GM18507 (cell line): ENCODE measurements at places on chromosomes 2 and 18.

DNA sequence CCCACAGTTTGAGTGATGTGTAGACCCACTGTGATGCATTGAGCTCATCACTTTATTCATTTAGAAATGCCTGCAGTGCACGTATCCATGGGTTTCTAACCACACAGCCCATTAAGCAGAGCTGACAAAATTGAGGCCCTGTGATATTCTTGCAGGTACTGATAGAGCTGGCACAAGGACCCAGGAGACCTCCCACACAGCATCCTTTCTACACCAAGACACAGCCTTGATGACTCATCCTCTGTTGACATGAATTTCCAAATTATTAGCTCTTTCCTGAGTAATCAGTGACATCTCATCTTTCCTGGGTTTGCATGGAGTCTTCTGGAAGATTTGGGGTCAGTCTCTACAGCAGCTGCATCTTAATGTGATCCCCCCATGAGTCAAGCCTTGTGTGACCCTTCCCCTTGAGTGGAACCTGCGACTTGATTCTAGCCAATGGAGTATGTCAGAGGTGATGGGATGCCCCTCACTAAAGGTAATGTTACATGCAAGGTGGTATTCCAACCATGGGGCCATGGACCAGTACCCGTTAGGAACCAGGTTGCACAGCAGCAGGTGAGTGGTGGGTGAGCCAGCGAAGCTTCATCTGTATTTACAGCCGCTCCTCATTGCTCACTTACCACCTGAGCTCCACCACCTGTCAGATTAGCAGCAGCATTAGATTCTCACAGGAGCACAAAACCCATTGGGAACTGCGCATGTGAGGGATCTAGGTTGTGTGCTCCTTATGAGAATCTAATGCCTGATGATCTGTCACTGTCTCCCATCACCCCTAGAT is 181.1 kb upstream of the ARL4C start:
- DNase-seq = no peak

- DNase-seq = no peak
Measured at GRCh38 chr2:101119431-101119830, 31.8 kb downstream of the TBC1D8 start.

GRCh38 chr2:28449488-28450395 is 46.1 kb upstream of the PLB1 start:
- no peak for DNase-seq

GRCh38 chr18:12049978-12050811 is 43.4 kb upstream of the ANKRD62 start:
- no peak for DNase-seq

GRCh38 chr2:10258726-10259125 is 44.0 kb upstream of the HPCAL1 start:
- no peak for DNase-seq

DNA sequence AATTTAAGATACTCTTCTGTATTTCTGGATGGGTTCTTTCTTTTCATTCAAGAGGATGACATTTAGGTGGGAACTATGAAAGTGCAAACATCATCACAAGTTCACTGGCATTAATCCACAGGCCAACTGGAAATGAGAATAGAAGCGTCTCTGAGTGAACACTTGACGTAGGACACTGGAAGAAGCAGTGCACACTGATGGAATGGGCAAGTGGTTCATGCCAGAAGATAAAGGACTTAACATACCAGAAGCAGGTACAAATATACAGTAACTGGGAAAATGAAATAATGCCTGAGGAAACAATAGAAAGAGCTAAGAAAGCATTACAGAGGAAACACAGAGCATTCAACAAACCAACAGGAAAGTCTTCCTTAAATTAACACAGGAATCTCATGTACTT is 120.9 kb upstream of the CCDC195 start:
- no peak for DNase-seq

DNA sequence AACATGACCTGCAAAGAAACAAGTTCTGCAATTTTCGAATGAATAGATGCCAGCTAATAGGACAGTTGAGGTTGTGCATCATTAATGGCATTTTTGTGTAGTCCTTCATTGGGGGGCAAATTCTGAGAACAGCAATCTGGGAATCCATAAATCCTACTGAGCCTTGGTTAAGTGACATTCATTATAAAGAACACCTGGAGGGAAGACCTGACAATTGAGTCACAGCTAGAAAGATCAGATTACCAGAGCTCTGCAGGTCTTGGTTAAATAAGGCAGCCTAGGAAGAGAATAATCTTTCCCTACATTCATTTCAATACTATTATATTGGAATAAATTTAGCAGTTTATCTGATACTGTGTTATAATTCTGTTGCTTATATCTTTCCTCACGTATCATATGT is 14.3 kb downstream of the KCNH7 start:
- no peak for DNase-seq

DNA sequence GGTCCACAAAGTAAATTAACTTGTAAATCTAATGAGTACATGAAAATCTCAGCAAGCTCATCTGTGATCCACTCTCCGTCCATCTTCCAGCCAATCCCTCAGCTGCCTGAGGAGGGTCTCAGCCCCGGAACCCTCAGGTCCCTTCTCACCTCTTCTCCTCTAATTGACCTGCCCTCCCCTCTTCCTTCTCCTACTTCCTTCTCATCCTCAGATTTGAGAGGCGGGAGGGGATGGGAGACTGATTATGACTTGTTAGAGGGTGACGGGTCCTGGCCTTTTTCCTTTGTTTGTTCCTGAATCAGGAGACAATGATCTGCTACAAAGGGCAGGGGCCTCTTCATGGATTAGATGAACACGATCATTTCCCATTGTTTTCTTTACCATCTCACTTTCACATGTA is 80.1 kb downstream of the CYBRD1 start:
- DNase-seq = no peak

DNA sequence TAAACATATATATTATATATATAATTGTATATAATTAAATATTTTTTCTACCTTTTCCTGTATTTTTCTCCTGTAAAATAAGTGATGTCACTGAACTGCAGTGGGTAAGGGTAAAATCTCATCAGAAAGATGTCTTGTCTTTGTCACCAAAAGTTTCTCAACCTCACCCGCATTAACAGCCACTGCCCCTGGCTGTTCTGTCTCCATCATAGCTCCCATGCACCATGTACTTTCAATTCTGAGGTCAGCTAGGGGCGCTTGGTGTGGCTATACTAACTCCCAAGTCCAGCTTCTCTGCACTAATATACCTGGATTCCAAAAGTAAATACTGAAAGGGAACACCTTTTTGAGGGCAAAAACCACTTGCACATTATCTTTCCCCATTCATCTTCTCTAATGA is 46.6 kb downstream of the MAP2 start:
- no peak for DNase-seq

DNA sequence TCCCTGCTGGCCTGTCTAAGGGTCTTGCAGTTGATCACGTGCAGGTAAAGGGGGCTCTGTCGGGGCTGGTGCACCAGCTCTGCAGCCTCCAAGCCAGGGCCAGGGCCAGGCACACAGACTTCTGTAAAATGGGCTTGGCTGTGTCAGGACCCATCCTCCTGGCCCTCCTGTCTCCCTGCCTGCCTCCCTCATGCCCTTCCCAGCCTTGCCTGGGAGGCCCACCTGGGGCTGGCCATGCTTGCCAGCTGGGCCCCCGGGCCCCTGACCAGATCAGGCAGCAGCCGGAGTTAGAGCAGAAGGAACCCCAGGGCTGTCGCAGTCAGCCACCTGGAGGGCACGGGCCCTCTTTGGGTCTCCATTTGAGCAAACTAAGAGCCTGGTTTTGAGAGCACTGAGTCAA is 2.0 kb downstream of the SLC66A3 start:
- no peak for DNase-seq

DNA sequence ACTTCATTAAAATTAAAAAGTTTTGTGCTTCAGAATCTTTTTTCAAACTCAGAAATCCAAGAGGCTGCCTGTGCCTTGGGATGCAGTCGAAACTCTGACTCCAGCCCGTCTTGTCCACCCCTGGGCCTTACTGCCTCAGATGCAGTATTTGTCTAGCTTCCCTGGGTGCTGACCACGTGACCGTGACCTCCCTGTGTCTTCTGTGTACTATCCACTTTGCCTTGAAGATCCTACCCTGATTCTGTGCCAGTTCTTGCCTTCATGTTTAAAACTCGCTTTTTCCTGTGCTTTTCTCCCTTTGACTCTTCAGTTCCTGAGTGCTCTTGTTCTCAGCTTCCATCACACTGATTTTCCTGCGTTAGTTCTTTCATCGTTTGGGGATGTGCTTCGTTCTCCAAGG is 80.7 kb downstream of the ITGB1BP1 start:
- no peak for DNase-seq

- DNase-seq = no peak
Measured at GRCh38 chr18:23662309-23663263, at the start of gene ANKRD29. TSS of gene ANKRD29 (minus strand) at chr18:23662911. CDS start at chr18:23662730, 181 bp downstream.

- no peak for DNase-seq
Measured at GRCh38 chr18:75350512-75350839, 77.0 kb downstream of the SMIM21 start.

DNA sequence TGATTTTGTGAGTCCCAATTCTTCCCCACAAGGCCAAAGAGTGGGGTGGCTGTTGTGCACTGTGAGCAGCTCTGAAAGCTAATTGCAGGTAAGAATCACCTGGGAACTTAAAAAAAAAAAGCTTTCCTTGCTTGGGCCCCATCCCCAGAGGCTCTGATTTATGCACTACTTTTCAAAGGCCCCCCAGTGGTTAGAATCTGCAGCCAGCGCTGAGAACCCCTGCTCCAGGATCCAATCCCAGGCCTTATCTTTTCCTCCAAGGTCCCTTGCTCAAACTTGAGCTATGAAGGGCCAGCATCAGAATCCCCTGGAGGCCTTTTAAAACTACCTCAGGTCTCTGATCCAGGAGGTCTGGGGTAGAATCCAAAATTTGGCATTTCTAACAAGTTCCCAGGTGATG is 156.8 kb downstream of the UXS1 start:
- no peak for DNase-seq

GRCh38 chr2:202754936-202755335 is 116.6 kb downstream of the ICA1L start:
- no peak for DNase-seq

GRCh38 chr2:154914561-154914960 is 216.1 kb downstream of the KCNJ3 start:
- DNase-seq = no peak

- no peak for DNase-seq
Measured at GRCh38 chr2:170462433-170463205, 252.5 kb upstream of the SP5 start.

GRCh38 chr2:161870401-161870930 is 203.5 kb downstream of the DPP4 start:
- no peak for DNase-seq

DNA sequence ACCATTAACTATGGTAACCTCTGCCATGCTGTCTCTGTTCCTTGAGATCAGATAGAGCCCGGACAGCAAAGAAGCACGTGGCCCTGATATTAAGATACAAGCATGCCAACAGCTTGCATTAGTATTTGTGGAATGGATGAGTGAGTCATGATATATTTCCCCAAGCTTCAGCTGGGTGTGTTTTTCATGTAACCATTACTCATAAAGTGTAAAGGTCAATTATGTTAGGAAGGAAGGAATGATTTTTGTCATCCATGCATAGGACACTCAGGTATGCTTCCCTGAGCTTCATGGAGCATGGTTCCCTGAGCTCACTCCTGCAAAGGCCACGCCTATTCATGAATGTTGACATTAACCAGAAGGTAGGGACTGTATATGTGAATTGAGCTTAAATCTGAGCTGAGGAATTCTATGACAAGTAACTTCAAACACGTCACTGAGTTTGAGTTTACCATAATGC is 74.6 kb downstream of the ARL4C start:
- no peak for DNase-seq

- no peak for DNase-seq
Measured at GRCh38 chr2:141957321-141957720, 173.5 kb downstream of the LRP1B start.

DNA sequence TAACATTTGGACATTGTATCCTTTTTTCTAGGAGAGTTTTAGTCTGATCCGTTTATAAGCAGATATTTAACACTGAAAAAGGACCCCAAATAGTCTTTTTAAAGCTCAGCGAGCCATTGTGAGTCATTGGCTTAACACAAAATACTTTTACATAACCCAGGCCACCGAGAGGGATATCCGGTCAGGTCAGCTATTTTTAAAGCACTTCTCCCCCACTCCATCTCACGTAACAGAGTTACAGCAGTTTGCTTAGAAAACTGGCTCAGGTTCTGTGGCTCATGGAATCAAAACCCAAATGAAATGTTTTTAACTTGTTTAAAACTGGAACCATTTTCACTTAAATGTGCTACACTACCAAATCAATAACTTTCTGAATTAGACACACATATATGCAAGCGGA is 23.9 kb downstream of the COL4A3 start:
- no peak for DNase-seq

DNA sequence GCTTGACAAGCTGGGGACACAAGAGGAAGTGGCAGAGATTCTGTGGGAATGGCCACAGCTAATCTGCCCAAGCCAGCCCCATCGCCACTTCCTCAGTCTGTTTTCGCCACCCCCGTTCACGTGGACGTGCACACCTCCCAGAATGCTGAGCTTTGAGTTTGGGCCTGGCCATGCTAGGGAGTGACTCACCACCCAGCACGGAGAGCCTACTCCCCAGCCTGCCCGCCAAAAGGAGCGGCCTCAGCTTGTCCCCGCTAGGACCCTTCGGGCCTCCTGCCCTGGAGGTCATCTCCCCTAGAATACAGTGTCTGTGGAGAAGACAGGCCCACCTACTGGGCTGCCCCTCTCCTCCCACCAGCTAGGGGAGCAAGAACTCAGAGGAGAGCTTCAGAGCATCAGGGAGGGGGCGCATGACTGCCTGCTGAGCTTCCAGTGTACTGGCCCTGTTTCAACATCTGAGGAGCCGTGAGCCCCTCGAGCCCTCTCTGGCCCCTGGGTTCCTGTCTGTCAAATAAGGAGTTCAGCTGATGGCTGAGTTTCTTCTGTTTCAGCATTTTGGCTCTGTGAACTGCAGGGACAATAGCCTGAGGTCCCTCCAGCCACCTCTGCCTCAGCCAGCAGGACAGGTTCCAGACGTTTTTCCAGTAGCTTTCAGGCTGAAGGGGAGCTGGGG is 5.1 kb downstream of the SLC35F6 start:
- DNase-seq = no peak

DNA sequence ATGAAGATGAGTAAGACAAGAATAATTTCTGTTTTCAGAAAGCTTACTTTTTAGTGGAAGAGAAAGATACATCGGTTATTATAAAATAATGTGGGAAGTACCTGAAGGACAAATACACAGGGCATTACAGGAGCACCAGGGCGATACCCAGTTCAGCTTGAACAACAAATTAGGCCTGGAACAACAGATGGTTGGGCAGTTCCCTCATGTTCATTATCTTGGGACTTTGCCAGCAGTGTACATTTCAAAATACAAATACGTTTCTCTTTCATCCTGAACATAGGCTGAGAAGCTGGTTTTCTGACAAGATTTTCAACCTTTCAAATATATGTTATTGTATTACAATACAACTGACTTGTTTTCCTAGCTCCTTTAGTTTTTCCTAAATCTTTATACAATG is 79.6 kb downstream of the TGIF1 start:
- DNase-seq = no peak

DNA sequence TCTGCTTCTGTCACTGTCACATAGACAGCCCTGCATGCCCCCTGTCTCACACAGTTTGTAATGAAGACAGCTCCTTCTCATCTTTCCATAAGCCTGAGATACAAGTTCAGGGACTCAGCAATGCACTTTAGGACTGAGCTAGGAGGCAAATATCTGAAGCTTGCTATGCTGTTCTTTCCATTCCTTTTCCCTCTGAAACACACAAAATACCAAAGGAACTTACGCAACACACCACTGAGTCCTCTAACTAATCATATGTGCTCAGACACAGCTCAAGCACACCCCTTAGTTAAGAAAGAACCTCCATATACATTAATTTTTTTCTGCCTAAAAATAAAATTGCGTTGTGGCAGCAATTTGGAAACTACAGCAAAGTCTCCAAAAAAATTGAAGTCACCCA is 17.9 kb downstream of the SERPINB8 start:
- DNase-seq = no peak
